Activated naive CD8-positive, alpha-beta T cell treated with anti-CD3 and anti-CD28 coated beads, Interleukin-2, amount 10 ng/mL, durations not matched to agents 7 days and 5 days (primary cell): ENCODE measurements at places on chromosomes 11 and 22.

DNA sequence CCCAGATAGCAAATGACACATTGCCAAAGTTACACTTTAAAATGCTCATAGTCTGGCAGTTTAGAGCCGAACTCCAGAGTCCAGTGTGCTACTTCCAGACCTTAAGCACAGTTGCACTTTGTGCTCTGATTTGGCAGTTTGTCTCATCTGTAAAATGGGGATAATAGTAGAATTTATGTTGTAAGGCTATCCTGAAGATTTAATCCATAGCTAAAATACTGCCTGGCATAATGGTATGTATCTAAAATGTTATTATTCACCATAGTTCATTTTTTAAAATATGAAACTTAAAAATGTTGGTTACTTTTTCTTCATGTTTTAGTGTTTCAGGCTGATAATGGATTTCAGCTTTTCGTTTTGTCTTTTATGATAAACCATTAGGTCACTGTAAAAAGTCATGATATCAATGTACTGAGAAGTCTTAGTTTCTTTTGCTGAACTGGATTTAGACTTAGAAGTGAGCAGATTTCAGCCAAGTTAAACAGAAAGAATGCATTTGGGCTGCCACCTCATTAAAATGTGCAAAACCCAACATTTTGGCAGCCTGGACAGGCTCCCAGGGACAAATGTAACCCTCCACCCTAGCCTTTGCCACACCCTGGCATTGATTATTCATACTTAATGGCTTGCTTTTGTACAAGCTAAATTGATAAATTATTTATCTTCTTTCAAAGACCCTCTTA lies 933 bp downstream of the OLFML1 start:
- H3K4me1 ChIP-seq: no peaks in the 10 kb centered on the region
- H3K27ac ChIP-seq: no peak overlapping the region
- no peak overlapping the region for H3K4me3 ChIP-seq
- H3K36me3 ChIP-seq: no peaks in the 10 kb centered on the region
- H3K27me3 ChIP-seq: peaks cover 3% of the 10 kb centered on the region

DNA sequence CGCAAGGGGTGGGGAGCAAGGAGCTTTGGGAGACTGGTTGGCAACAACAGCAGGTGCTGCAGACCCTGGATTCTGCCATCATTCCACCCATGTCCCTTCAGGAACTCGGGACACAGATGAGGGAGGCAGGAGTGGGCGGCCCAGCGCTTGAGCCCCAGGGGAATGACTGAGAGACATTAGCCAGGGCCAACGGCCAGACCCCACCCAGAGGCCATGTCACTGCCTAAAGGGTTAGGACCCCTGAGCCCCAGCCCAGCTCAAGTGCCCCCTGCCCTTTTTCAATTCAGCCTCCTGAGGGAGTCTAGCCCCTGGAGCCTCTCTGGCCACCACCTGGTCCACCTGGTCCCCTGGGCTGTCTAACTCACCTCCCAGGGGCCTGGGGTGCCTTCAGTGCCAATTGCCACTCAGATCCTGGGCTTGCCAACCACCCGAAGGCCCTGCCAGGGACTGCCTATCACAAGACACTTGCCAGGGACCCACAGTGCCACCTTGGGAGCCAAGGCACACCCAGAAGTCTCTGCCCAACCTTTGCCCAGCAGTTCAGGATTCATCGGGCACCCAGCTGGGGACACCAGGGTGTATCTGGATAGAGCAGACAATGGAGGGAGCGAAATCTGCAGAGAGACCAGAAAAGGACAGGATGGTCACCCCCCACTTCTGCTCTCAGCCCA lies 16.6 kb downstream of the MFNG start:
- H3K36me3 ChIP-seq: peaks cover 27% of the 10 kb centered on the region
- H3K27me3 ChIP-seq: no peaks in the 10 kb centered on the region
- no peak for DNase-seq
- H3K4me1 ChIP-seq: peaks cover 11% of the 10 kb centered on the region
- no peak overlapping the region for H3K4me3 ChIP-seq

DNA sequence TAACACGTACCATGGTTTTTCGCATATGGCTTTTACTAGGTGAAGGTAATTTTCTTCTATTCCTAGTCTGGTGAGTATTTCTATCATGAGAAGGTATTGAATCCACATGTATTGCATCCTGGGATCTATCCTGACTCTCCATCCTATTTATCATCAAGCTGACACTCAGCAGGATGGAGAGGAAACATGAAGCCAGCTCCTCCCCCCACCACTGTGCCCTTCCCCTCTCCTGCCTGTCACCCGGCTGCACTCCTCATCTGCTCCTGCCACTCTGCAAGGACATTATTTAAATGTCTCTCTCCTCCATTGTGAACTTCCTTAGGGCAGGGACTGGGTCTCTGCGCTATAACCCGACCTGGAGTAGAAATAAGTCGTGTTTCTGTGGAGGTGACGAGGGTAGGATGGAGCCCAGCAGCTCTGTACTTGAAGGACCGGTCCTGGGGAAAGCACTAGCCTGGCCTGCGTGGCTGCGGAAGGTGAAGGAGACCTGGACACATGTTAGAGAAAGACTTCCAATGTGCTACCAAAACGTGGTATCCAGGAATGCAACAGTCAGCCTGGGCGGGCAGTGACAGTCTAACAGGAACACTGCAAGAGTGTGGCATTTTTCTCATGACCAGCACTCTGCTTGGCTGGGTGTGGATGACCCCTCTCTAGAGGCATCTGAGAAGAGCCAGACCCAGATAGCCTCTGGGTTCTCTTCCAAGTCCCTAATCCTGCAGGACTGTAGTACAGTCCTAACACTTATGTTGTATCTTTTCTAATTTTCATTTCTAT lies 111.2 kb downstream of the MICAL3 start:
- H3K36me3 ChIP-seq: no peaks in the 10 kb centered on the region
- peaks cover 2% of the 10 kb centered on the region for H3K4me1 ChIP-seq
- no peaks in the 10 kb centered on the region for H3K27me3 ChIP-seq

- DNase-seq: no peak
- no peak overlapping the region for H3K4me3 ChIP-seq
- H3K4me1 ChIP-seq: peaks cover 8% of the 10 kb centered on the region
- H3K27ac ChIP-seq: no peak overlapping the region
- H3K36me3 ChIP-seq: no peaks in the 10 kb centered on the region
Measured at GRCh38 chr22:27404441-27404840, 397.1 kb downstream of the MN1 start.

DNA sequence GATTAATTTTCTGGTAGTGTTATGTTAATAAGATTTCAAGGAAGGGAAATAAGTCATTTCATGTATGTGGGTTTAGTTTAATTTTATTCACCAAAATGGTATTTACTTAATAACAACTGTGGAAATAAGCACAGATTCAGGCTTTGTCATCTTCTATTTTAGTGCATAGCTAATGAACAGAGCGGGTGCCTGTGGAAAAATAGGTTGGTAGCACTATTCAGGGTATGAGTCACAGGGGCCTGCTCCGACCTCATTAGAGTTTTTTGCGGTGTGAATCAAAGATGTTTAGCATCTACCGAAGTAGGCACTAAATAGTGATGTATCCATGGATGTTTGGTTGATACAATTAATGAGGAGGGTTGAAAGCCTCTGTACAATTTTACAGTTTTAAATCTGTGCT lies 78.2 kb downstream of the FAT3 start:
- no peak overlapping the region for H3K27ac ChIP-seq
- H3K4me3 ChIP-seq: no peak overlapping the region
- no peaks in the 10 kb centered on the region for H3K36me3 ChIP-seq
- H3K4me1 ChIP-seq: no peaks in the 10 kb centered on the region
- DNase-seq: no peak
- H3K27me3 ChIP-seq: no peaks in the 10 kb centered on the region
